ENCODE measurements at places on chromosomes 3 and 15. TPM values are rescaled to one million over a fixed set of nuclear protein-coding genes. Genes with fewer than 3 reads are reported as not detected.

DNA sequence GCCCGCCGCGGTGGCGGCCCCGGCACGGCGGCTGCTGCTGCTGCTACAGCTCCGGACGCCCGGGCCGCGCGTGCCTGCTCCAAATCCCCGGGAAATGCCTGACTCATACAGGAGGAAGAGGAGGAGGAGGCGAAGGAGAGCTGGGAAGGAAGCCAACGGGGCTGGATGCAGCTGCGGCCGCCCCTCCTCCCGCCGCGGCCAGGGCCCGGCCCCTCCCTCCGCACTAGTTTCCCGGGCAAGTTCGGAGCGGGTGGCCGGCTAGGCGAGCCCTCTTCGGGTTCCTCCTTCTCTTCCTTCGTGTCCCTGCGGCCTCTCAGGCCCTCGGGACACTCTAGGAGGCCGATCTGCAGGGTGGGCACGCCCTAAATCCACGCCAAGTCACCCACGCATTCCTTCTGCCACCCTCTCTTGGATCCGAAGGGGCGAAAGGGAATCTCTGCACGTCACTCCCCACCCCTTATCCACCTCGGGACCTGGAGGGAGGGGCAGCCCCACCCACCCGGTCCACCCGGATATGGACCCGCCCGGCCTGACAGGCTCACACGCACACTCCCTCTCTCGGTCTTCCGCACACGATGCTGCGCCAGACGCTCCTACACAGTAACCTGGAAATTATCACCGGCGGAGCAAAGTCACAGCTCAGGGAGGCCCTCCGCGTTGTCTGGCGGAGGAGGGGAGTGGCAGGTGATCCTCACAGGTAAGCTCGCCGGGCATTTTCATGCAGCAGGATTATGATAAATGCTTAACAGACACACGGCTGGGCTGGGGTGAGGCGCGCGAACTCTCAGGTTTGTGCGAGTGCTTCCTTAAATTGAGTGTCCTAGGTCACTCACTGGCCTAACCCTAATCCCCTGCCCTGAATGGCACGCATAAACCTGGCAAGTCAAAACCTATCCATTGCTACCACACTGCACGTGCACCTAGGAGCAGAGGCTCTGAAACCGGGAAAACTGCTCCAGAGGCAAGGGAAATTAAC, at the start of the genes OSBPL10 and ZNF860:
TSS of gene OSBPL10 (minus strand) at position 57 of the 976 bp plus-strand sequence. CDS start 83 bp downstream, outside the sequence.
TSS of gene ZNF860 (plus strand) at position 545 of the 976 bp plus-strand sequence. CDS start 7,330 bp downstream, outside the sequence.
- DNase-seq = peak; percentile 93

DNA sequence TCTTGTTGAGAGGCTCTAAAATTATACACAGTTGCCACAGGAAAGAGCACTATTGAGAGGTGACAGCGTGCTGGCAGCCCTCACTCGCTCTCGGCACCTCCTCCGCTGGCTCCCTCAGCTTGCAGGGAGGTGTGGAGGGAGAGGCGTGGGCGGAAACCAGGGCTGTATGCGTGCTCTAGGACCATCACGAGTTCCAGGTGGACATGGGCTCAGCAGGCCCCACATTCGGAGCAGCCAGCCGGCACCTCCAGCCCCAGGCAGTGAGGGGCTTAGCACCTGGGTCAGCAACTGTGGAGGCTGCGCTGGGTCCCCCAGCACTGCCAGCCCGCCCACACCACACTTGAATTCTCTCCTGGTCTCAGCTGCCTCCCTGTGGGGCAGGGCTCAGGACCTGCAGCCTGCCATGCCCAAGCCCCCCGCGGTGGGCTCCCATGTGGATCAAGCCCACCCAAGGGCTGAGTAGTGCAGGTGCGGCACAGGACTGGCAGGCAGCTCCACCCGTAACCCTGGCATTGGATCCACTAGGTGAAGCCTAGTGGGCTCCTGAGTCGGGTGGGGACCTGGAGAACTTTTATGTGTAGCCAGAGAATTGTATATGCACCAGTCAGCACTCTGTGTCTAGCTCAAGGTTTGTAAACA, 460.6 kb upstream of the ALCAM start:
- DNase-seq = peak; percentile 69

DNA sequence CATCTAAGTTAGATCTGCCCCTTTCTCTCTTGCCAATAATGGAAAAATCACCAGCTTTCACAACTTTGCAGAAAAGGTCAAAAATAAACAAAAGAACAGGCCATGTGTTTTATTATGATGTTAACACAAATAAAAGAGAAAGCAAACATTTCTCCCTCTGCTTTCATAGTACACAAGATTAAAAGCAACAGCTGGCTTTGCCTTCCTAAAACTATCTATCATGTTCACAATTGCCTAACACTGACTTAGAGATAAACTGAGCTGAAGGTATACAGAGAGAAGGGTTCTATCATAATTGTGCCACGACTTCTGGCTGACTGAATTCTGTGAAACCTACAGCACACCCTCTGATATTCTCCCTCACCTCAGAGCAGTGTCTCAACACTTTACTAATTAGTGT, 29.4 kb downstream of the AADAC start:
- DNase-seq = no peak

Gene MAP1A
- total RNA-seq = 21.4 TPM

Gene SNTN
- total RNA-seq = not detected

DNA sequence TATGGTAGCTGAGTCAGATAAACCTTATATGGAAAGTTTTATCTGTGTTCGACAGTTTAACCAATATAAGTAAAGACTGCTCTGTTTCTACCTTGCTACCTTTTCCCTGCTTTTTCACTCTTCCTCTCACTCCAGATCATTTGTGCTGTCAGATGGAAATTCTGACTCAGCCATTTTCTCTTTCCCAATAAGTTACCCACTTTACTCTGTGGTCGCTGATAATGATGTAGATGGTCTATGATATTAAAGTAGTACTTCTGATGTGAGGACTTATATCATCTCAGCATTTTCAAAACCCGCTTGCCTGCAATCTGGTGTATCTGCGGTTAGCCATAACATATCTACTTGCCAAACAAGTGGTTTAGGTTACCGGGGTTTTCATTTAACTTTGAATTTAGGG, 15.0 kb upstream of the UTS2B start:
- DNase-seq = no peak

- DNase-seq = no peak
Observed at GRCh38 chr3:57120451-57121174, 44.5 kb downstream of the IL17RD start.

Gene ZNF860
- total RNA-seq = 0.27 TPM

- no peak for DNase-seq
Observed at GRCh38 chr15:33778852-33779251, 189.4 kb upstream of the CHRM5 start.

GRCh38 chr15:91849749-91850161, 3.8 kb upstream of the SLCO3A1 start:
- no peak for DNase-seq

Gene A4GNT
- not detected for total RNA-seq

Gene B3GNT5
- total RNA-seq = 2.0 TPM

Gene GOLGA6A
- total RNA-seq = not detected

Gene BCL2A1
- 0.92 TPM for total RNA-seq

DNA sequence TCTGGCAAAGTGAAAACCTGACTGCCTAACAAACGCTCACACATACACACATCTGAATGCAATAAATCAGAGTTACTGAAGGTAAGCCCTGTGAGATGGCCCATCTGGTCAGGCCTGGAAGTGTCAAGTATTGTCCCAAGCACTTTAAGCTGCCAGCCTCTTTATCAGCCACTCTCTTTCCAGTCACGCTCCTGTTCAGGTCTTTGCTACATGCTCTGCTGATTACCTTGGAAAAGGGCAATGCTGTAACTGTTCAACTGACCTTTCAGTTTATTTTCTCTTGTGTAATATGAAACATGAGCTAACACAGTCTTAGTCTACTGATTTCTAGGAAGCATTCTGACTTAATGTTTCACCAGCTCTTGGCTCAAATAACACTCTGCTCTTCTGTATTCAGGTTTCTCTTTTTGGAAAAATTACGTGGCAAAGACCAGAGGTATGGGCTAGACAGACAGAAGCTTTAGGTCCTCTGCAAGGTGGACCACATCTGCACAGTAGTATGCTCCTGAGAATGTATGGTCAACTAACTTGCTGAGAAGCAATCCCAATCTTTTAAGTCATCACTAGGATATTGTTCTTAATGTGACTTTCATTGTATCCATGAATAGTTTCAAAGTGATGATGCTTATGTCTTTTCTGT, 44.5 kb downstream of the GBE1 start:
- no peak for DNase-seq

GRCh38 chr3:3842356-3842755, 43.1 kb downstream of the LRRN1 start:
- DNase-seq = no peak

GRCh38 chr3:63853106-63853505, 10.5 kb downstream of the THOC7 start:
- DNase-seq = no peak

GRCh38 chr15:91860498-91860897, 7.0 kb downstream of the SLCO3A1 start:
- DNase-seq = no peak

DNA sequence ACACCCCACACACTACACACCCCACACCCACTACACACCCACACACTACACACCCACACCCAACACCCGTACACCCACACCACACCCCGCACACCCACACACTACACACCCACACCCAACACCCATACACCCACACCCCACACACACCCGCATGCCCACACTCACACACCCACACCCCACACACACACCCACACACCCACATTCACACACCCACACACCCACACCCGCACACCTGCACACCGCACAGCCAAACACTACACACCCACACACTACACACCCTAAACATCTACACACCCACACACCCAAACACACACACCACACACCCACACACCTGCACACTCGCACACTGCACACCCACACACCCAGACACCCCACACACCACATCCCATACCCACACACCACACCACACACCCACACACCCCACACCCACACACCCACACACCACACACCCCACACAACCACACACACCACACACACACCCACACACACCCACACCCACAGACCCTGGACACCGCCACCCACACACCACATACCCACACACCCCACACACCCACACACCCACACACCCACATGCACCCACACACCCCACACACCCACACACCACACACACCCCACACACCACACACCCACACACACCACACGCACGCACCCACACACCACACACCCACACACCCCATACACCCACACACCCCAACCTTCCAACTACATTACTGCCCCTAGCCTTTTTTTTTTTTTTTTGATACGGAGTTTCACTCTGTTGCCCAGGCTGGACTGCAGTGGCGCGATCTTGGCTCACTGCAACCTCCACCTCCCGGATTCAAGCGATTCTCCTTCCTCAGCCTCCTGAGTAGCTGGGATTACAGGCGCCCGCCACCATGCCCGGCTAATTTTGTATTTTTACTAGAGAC, 16.9 kb downstream of the CEP19 start:
- DNase-seq = no peak

- no peak for DNase-seq
Observed at GRCh38 chr3:30984855-30985749, 90.6 kb upstream of the GADL1 start.

GRCh38 chr15:98791046-98791701, 142.8 kb downstream of the IGF1R start:
- DNase-seq = no peak

Gene RGMA
- total RNA-seq = 35.2 TPM

GRCh38 chr15:74889390-74889882, 406 bp upstream of the MPI start:
- peak; percentile 77 for DNase-seq

DNA sequence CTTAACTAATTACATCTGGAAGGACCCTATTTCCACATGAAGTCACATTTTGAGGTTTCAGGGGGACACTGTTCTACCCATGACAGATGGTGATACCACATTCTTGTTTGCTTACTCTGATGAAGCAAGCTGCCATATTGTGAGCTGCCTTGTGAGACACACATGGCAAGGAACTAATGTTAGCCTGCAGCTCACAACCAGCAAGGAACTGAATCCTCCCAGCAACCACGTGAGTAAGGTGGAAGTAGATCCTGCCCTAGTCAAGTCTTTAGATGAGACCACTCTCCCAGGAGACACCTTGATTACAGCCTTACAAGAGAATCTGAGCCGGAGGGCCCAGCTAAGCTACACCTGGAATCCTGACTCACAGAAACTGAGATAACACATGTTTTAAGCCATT, 160.1 kb downstream of the PDE8A start:
- no peak for DNase-seq

GRCh38 chr3:194274424-194275085, 76.6 kb downstream of the CPN2 start:
- no peak for DNase-seq

GRCh38 chr3:30567139-30567753, 39.2 kb upstream of the TGFBR2 start:
- DNase-seq = no peak

- DNase-seq = no peak
Observed at GRCh38 chr15:52146776-52147175, 34.2 kb upstream of the BCL2L10 start.

Gene FSTL1
- total RNA-seq = 217 TPM

Gene KNG1
- 0.62 TPM for total RNA-seq

Gene HCLS1
- total RNA-seq = 13.9 TPM

GRCh38 chr3:10010878-10011465, 15.3 kb upstream of the FANCD2 start:
- DNase-seq = peak; percentile 99

GRCh38 chr15:62940093-62940754, 102.3 kb upstream of the TPM1 start:
- DNase-seq = no peak

Gene CCK
- not detected for total RNA-seq

DNA sequence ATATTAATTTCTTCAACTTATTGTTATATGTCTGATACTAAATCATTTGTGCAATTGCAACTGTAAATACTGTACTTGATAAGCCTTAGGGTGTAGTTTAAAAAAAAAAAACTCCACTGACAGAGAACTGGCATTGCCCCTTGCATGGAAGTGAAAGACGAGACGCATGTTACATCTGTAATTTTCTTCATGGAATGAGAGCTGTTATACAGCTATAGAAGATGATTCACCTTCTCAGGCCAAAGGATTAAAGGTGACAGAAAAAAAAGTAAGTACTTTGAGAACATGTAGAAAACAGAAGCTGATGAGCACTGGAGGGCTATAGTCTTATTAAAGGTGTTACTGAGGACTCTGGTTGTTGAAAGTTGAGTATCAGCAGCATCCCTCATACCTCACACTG, 16.1 kb downstream of the RYR3 start:
- no peak for DNase-seq

GRCh38 chr3:123390865-123391600, 57.9 kb downstream of the ADCY5 start:
- DNase-seq = peak; percentile 34

Gene FBXO40
- 182 TPM for total RNA-seq

GRCh38 chr15:45784656-45785055, 149.8 kb downstream of the SQOR start:
- no peak for DNase-seq

DNA sequence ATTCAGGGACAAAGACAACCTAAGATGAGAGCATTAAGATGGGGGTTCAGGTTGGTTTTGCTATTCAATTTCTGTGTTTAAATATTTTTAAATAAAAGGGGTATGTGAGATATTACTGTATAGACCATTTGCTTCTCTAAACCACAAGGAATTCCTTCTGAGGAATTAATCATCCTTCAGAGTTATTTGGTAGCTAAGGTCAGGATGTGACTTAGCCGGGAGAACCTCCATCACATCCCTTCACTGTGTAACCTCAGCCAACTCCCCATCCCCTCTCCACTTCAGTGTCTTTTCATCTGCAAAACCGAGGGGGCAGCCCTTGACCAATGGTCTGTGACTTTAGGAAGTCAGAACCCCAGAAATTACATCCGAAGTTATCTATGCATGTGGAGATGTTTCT, 48.7 kb upstream of the SKOR1 start:
- DNase-seq = no peak

GRCh38 chr15:62896969-62897486, 145.5 kb upstream of the TPM1 start:
- peak; percentile 88 for DNase-seq

Measured in Right ventricle myocardium inferior (tissue), 1 donor.